ENCODE measurements at places on chromosomes 7 and 10. TPM values are rescaled to one million over a fixed set of nuclear protein-coding genes. Genes with fewer than 3 reads are reported as not detected.

The PPP1R3C gene
- 39.6 TPM for polyA plus RNA-seq

The AKR1C8 gene
- polyA plus RNA-seq: 0.13 TPM

The DAGLB gene
- polyA plus RNA-seq: 15.3 TPM

The MKI67 gene
- polyA plus RNA-seq: 26.5 TPM

The FRMD4A gene
- 19.8 TPM for polyA plus RNA-seq

Measured in large intestine (tissue), 12 donors.